Astrocyte of the hippocampus (primary cell): ENCODE measurements at places on chromosomes 2 and 18.

GRCh38 chr2:68745006-68745405 lies 10.4 kb downstream of the ARHGAP25 start:
- no peak for DNase-seq

DNA sequence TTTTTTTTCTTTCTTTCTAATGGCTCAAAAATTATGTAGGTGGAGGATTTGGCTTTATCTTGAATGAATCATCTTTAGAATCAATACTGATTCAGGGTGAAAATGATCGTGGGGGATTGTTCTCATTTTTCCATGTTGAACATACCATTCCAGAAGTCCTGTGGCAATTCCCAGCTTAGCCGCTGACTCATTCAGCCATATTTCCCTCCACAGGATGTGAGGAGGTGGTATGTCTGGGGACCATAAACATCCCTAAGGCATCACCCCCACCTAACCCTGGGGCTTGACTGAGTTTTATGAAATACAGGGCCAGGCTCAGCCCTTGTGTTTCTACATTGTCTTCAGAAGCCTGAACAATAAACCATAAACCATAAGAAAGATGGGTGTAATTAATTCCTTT lies 92.7 kb upstream of the FN1 start:
- DNase-seq: peak; percentile 95

GRCh38 chr2:238506371-238507068 lies 79.8 kb downstream of the ASB1 start:
- no peak for DNase-seq

DNA sequence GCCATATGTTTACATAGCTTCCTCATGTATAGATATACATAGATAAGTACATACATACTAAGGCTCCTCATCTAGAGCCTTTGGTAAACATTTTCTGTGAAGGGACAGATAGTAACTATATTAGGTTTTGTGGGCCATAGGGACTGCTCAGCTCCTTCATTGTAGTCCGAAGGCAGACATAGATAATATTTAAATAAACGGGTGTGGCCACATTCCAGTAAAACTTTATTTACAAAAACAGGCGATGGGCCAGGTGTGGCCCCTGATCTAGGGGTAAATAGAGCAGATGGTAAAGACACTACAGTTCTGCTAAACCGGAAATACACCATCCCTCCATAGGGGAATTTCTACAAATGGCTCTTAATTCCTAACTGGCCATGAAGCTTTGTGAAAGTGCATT lies 7.3 kb downstream of the COQ10B start:
- no peak for DNase-seq

DNA sequence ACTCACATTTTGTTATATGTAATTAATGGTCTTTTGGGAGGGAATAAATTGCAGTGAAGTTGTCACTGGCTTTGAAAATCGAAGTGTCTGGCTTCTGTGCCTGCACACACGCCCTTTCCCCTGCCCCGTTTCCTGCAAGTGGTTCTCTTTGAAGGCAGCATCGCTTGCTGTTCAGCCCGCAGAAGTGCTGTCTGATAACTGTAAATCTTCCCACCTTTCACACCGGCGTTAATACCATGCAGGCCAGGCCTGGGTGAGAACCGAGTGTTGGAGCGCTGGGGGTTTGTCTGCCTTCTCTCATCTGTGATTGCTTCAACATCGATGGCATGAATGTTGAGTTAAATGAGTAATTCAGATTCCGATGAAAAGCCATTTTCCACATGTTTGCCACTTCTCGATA lies 37.9 kb upstream of the RPL31 start:
- DNase-seq: no peak

- peak; percentile 45 for DNase-seq
These were observed 20.1 kb upstream of the LTBP1 start for GRCh38 chr2:32926708-32927084.

DNA sequence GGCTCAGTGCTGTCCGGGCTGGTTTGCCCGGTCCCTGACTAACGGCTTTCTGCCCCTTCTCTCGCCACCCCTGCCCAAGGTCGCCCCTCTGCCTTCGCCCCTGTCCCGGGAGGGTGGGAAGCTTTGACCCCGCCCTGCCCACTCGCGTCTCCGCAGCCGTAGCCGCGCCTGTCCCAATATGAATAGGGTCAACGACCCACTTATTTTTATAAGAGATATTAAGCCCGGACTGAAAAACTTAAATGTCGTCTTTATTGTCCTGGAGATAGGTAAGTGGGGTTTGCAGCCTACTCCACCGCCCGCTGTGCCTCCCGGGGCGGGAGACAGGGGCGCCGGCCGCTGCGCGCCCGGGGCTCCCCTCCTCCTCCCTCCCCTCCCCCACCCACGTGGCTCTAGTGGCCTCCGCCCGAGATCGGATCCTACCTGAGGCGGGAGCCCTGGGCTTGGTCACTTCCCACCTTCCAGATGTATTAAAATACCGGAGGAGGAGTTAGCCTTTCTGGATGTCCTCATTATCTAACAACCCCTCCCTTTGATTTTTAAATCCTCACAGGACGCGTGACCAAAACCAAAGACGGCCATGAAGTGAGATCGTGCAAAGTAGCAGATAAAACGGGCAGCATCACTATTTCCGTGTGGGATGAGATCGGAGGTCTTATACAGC lies 633 bp downstream of the NABP1 start:
- peak; percentile 73 for DNase-seq
